ENCODE measurements at places on chromosomes 3 and 15. TPM values are rescaled to one million over a fixed set of nuclear protein-coding genes. Genes with fewer than 3 reads are reported as not detected.

MORC1 gene
- not detected for total RNA-seq

SLC22A14 gene
- 0.12 TPM for total RNA-seq

HRG gene
- not detected for total RNA-seq

CASR gene
- total RNA-seq = 0.08 TPM

- no peaks in the 10 kb centered on the region for H3K36me3 ChIP-seq
- H3K4me1 ChIP-seq = no peaks in the 10 kb centered on the region
- H3K27me3 ChIP-seq = no peaks in the 10 kb centered on the region
- DNase-seq = no peak
- no peak overlapping the region for H3K27ac ChIP-seq
These were observed 24.1 kb downstream of the ZNF80 start for GRCh38 chr3:114213292-114213626.

DNA sequence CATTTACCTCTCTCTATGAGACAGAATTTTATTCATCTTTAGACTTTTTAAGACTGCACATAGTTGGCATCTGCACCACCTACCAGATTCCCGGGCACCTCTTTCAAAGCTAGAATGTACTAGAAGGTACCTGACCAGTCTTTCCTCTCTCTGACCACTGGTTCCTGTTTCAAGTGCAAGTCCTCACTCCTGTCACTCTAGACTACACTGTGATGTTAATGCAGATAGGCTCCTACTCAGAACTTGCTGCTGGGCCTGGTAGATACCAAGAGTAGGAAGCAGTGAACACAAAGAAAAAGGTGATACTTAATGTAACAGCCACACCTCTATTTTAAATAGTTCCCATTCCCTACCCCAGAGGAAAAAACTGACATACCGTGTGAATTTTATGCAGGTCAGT, 8.1 kb upstream of the TCAIM start:
- no peak for DNase-seq
- no peak overlapping the region for H3K4me3 ChIP-seq
- H3K4me1 ChIP-seq = no peaks in the 10 kb centered on the region
- no peaks in the 10 kb centered on the region for H3K36me3 ChIP-seq
